ENCODE measurements at places on chromosomes 7 and 10.

GRCh38 chr7:22566176-22566575 lies 66.2 kb upstream of the STEAP1B start:
- DNase-seq: no peak

DNA sequence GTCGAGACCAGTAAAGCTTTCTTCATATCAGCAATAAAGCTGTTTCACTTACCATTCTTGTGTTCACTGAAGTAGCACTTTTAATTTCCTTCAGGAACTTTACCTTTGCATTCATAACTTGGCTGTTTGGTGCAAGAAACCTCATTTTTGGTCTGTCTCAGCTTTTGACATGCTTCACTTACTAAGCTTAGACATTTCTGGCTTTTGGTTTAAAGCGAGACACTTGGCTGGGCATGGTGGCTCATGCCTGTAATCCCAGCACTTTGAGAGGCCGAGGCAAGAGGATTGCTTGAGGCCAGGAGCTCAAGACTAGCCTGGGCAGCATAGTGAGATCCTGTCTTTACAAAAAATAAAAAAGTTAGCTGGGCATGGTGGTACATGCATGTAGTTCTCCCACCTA lies 15.8 kb downstream of the PLEKHA1 start:
- no peak for DNase-seq

DNA sequence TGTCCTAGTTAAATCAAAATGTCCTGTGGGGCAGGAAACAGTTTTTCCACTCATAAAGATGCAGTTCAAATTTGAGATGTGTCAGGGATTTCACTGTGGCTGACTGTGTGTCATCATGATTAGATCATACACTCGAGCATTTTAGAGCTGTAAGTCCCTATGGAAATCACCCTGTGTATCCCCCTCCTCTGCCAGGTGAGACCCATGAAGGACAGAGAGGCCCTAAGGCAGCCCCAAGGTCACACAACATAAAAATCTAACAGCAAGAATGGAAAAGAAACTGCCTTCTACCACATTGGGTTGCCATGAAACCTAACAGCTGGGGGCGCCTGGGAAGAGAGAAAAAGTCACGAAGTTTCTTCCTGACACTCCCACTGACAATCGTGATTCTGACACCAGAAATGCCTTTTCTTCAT lies 135.8 kb downstream of the KCNMA1 start:
- DNase-seq: no peak

GRCh38 chr7:90111-91063 lies 102.0 kb upstream of the FAM20C start:
- DNase-seq: no peak

DNA sequence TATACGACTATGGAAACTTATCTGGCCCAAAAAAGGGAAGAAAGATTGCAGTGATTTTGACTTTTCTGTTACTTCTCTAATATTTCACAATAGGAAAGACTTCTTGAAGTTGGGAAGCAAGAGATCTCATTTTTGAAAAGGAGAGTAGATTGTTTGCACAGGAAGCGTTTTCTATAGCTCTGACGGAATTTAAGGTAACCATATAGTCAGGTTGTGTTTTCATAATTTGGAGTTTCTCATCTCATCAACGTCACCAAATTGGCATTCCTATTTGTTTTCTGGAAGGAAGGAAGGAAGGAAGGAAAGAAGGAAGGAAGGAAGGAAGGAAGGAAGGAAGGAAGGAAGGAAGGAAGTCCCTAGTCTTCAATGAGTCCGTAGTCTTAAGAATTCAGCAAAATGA lies 732.0 kb downstream of the XPNPEP1 start:
- no peak for DNase-seq

GRCh38 chr10:7153750-7154149 lies 257.1 kb downstream of the SFMBT2 start:
- DNase-seq: no peak

DNA sequence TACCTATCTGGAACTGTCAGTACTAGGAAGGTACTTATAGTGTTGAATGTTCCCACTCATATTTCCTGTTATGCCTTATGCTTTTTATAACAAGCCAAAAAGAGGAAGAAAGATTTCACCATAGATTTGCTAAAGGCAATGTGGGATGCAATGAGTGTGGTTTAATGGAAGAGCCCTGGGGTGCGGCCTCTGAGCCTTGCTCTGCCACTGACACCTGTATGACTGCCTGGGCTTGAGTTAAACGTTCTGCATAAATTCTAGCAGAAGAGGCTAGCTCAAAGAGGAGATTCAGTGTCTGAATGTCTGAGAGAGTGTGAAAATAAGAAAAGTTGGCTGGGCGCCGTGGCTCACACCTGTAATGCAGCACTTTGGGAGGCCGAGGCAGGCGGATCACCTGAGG lies 143.8 kb downstream of the TPST1 start:
- DNase-seq: no peak

- no peak for DNase-seq
Observed at GRCh38 chr7:17984288-17984687, 43.4 kb downstream of the PRPS1L1 start.

GRCh38 chr7:134690016-134690415 lies 43.4 kb downstream of the BPGM start:
- no peak for DNase-seq

GRCh38 chr7:94391726-94392392 lies 2.8 kb upstream of the COL1A2 start:
- DNase-seq: no peak

GRCh38 chr7:139330333-139331030 lies 10.7 kb upstream of the FMC1 start:
- DNase-seq: no peak

DNA sequence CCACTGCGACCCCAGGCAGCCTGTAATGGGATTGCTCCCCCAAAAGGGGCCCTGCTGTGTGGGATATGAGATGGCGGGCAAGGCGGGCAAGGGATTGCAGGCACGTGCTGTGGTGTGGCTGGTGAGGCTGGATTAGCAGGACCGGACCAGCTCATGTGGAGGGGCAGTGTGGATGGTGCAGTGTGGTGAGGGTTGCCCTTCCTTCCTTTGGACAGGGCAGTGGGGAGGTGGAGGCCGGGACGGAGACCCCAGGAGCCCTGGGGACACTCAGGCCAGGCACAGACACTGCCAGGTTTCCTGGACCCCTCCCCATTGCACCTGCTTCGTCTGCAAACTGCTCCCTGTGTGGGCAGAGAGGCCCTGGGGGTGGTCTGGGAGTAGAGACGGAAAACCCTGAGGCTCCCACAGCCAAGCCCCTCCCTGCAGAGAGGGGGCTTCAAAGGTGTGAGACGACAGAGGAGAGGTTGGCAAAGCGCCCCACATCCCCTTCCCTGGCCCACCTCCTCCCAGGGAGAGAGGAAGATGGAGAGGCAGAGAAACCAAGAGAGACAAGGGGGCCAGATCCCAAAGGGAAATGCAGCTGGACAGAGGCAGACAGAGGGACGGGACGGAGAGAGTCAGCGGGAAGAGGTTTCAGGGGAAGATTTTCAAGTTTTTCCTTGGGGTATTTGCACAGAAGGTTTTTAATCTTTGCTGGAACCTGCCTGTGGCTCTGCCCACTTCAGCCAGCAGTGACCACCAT lies 89.2 kb downstream of the MICALL2 start:
- no peak for DNase-seq

- DNase-seq: no peak
Observed at GRCh38 chr7:11077816-11078215, 104.1 kb downstream of the PHF14 start.

GRCh38 chr10:85513436-85513835 lies 853.2 kb downstream of the GRID1 start:
- no peak for DNase-seq

DNA sequence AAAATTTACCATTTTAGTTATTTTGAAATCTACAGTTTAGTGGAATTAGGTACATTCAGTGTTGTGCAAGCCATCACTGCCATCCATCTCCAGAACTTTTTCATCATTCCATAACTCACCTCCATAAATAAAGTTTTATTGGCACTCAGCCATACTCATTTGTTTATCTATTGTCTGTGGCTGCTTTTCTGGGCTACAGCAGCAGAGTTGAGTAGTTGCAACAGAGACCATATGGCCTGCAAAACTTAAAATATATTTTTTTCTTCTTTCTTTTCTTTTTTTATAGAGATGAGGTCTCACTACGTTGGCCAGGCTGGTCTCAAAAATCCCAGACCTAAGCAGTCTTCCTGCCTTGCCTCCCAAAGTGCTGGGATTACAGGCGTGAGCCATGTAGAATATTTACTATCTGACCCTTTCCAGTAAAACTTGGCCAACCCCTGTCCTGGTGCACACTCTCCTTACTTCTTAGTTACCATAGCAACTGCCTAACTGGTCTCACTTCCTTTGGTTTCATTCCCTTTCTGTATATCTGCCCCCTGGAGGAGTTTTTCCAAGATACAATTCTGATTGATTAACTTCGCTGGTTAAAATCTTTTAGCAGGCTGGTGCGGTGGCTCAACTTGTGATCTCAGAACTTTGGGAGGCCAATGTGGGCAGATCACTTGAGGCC lies 133.2 kb downstream of the CUX1 start:
- no peak for DNase-seq

GRCh38 chr7:153385502-153385901 lies 626.0 kb downstream of the ACTR3B start:
- DNase-seq: no peak

DNA sequence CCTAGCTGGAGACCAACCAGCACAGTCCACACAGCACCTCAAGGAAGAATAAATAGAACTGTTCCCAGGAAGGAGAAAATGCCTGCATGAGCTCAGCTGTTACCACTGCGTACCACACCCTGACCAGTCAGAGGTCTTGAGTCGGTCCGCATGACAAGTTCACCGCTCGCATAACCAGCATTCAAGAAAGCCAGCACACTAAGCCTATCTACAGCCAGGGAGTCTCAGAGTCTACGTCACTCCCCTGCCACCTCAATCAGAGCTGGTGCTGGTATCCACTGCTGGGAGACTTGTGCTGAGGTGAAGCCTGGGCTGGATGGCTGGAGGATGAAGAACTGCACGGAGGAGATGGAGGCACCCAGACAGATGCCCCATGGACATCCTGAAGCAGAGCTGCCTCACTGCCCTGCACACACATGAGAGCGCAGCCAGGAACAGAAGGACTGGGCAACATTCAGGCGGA lies 19.6 kb downstream of the AKR1C1 start:
- no peak for DNase-seq
